ENCODE measurements at places on chromosomes 4 and X. TPM values are rescaled to one million over a fixed set of nuclear protein-coding genes. Genes with fewer than 3 reads are reported as not detected.

DNA sequence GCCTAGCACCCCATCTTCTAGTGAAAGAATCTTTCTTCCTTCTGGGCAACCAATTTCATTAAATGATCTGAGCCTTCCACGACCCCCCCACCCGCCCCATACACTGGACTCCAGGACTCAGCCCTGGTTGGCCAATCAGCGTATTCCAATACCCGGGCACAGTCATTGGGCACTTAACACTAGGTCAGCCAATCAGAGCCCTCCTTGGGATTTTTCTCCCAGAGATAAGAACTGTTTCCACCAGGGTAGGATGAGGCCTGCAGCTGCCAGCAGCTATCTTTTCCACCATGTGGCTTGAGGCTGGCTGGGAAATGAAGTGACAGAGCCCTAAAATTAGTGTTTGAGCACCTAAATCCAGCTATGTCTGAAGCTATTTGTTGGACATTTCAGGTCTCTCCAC is 418.8 kb downstream of the BCOR start:
- H3K27me3 ChIP-seq: no peaks in the 10 kb centered on the region
- no peak for DNase-seq
- H3K4me1 ChIP-seq: no peaks in the 10 kb centered on the region

The DOCK11 gene
- 40.7 TPM for total RNA-seq

The VCX gene
- not detected for total RNA-seq

DNA sequence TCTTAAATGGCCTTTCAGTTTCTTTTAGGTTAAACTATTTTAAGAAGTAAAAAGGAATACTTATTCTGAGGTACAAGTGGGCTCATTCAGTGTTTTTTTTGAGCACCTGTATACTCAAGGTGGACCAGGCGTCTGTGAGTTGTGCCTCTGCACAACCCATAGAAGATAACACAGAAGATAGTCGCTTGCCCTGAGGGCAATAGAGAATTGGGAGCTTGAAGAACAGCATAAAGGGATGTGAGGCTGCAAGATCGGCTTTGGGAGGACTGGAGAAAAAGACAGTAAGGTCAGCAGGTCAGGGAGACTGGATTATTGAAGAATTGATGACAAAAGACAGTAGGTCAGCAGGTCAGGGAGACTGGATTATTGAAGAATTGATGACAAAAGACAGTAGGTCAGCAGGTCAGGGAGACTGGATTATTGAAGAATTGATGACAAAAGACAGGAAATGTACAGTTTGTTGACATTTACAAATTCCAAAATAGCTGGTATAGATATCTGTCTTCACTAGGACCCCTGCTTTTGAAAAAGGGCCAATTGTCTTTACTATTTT is 3.1 kb downstream of the CPE start:
- no peaks in the 10 kb centered on the region for H3K27me3 ChIP-seq
- H3K4me3 ChIP-seq: no peak overlapping the region
- no peak overlapping the region for H3K27ac ChIP-seq
- DNase-seq: no peak

- H3K27ac ChIP-seq: no peak overlapping the region
- no peaks in the 10 kb centered on the region for H3K4me1 ChIP-seq
- H3K36me3 ChIP-seq: no peaks in the 10 kb centered on the region
- H3K4me3 ChIP-seq: no peak overlapping the region
- DNase-seq: no peak
Measured at GRCh38 chr4:72112514-72113156, 80.8 kb downstream of the NPFFR2 start.

The NR3C2 gene
- total RNA-seq: 34.9 TPM

The C4orf17 gene
- total RNA-seq: not detected

The ADH6 gene
- not detected for total RNA-seq

DNA sequence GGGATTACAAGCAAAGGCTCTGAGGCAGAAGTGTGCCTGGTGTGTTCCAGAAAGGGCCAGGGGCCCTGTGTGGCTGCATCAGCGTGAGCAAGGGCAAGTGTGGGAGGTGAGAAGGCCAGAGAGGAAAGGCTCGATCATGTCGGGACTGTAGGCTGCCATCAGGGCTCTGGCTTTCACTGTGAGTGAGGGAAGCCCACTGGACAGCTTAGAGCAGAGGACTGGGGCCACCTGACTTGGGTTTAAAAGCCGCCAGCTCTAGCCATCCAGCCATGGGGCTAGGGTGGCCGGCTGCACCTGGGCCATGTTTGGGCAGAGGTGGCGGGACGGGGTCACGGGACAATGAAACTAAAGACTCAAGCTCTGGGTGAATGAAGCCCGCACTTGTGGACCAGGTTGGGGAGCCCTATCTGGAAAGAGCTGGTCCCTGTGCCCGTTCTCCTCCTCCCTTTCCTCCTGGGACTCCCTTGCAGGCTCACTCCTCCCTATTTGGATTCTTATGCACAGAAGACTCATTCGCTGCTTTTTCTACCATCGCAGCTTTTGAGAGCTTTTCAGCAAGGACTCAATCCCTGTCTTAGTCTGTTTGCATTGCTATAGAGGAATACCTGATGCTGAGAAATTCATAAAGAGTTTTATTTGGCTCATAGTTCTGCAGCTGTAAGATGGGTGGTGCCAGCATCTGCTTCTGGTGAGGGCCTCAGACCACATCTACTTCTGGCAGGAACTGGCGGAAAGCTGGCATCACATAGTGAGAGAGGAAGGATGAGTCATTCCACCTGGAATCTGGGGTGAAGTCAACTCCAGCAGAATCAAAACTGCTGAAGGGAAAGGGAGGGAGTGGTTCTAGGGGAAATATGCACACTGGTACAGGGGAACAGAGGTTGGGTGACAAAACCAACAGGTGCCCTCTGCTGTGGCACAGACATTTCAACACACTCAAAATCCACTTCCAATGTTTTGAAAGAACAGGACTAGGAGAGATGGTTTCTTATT is 15.3 kb downstream of the CTAG1B start:
- DNase-seq: no peak
- H3K27ac ChIP-seq: no peak overlapping the region
- H3K36me3 ChIP-seq: no peaks in the 10 kb centered on the region

The CT45A10 gene
- not detected for total RNA-seq

The RHOXF2 gene
- not detected for total RNA-seq

The PDZD4 gene
- 24.4 TPM for total RNA-seq

DNA sequence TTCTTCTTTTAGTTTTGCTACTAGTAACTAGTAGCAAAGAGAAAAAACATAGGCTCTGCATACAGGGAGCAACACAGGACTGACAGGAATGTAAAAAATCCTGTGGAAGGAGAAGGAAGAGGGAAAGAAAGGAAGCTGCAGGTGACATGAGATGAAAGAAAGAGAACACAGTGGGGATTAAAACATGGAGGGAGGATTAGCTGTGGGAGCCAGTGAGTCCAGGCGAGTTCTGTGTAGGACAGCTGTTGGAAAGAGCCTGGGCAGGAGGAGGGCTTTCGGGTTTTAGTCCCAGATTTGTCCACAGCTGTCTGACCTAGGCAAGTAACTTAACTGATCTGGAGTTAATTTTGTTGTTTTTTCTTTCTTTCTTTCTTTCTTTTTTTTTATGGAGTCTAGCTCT is 21.6 kb downstream of the CCNG2 start:
- H3K27ac ChIP-seq: no peak overlapping the region
- no peak for DNase-seq
- H3K4me3 ChIP-seq: no peak overlapping the region
- no peaks in the 10 kb centered on the region for H3K4me1 ChIP-seq

DNA sequence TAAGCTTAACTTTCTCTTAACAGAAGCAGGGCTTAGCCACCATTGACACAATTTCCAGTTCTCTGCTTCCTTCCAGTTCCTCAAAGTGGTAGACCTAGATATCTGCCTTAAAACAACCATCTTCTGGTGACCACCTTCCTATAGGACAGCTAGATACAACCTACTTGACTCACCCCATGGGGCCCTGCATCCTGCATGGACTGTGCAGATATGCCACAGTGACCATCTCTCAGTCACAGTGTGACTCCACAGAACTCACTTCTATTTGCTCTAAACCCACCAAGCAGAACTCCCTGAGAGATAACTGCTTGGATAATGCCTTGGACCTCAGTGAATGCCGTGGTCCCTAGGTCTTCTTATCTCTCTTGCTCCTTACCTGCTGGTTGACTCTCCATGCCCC is 621.6 kb downstream of the IQCM start:
- no peaks in the 10 kb centered on the region for H3K27me3 ChIP-seq
- no peaks in the 10 kb centered on the region for H3K4me1 ChIP-seq
- no peaks in the 10 kb centered on the region for H3K36me3 ChIP-seq

The BANK1 gene
- total RNA-seq: 1.4 TPM

The ARSH gene
- total RNA-seq: not detected

DNA sequence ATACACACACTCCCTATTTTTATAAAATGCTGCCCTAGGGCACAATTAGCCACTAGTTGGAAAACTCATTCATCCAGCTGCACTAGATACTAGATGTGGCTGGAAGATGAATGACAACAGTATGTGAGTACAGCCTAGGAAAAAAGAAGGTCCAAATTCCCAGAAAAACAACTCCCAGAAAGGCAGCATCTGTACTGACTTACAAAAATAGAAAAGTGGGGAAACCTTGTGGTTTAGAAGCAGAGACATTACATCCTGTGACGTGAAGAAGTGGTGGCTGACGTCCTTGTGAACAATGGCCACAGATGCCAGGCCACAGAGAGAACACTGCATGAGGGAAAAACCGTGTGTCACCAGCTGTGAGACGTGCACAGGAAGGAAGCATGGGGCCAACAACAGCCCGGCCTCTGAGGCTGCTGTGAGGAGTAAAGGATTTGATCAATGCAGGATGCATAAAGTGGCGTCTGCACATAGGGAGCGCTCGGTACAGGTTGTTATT is 81.2 kb downstream of the SPRY1 start:
- no peak overlapping the region for H3K27ac ChIP-seq
- H3K4me1 ChIP-seq: peaks cover 9% of the 10 kb centered on the region
- no peak overlapping the region for H3K4me3 ChIP-seq
- no peaks in the 10 kb centered on the region for H3K36me3 ChIP-seq

The RAB33A gene
- total RNA-seq: not detected

The ACOT9 gene
- 51.3 TPM for total RNA-seq

DNA sequence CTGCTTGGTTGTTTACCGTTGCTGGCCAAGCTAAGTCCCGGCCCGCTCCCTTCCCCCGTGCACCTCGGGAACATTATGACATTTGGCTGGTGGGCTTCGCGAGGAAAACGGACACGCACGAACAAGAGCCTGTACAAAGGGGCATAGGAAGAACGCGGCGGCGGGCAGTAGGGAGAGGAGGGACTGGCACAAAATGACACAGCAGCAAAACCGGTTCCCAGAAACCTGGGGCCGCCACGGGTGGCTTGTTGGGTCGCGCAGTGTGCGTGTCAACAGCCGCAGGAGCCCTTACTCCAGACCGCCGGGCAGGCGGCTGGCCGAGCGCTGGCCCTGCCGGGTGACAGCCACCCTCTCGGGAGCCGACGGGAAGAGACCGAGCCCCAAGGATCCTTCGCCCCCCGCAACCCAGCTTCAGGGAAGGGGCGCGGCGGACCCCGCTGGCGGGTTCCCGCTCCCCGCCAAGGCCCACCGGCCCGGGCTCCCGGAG is 1.6 kb upstream of the LIN54 start:
- no peaks in the 10 kb centered on the region for H3K36me3 ChIP-seq
- H3K4me3 ChIP-seq: peak overlapping the region; percentile 45
- DNase-seq: peak; percentile 71
- H3K27me3 ChIP-seq: no peaks in the 10 kb centered on the region
- peak overlapping the region; percentile 88 for H3K27ac ChIP-seq

DNA sequence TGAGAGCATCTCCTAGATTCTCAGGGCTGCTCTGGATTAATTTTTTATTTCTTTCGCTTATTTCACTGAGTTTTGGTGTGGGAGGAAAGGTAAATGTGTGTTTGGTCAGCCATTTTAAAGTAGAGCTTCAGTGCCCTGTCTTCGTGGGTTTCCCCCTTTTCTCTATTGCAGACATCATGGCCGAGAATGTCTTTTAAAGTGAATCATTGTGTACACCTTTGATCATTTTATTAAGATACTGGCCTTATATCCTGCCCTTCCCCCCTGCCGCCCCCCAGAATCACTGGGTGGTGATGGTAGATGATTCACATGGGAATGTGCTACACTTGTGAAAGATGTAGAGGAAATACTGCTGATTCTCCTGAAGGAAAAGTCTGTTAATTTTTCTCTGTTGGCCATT is 23.8 kb downstream of the CDKL5 start:
- H3K36me3 ChIP-seq: no peaks in the 10 kb centered on the region
- DNase-seq: no peak
- H3K4me1 ChIP-seq: no peaks in the 10 kb centered on the region
- no peak overlapping the region for H3K27ac ChIP-seq

- no peaks in the 10 kb centered on the region for H3K27me3 ChIP-seq
- H3K4me3 ChIP-seq: no peak overlapping the region
- H3K27ac ChIP-seq: peak overlapping the region; percentile 83
- H3K4me1 ChIP-seq: peaks cover 85% of the 10 kb centered on the region
Measured at GRCh38 chr4:118765399-118765798, 70.5 kb downstream of the SEC24D start.

DNA sequence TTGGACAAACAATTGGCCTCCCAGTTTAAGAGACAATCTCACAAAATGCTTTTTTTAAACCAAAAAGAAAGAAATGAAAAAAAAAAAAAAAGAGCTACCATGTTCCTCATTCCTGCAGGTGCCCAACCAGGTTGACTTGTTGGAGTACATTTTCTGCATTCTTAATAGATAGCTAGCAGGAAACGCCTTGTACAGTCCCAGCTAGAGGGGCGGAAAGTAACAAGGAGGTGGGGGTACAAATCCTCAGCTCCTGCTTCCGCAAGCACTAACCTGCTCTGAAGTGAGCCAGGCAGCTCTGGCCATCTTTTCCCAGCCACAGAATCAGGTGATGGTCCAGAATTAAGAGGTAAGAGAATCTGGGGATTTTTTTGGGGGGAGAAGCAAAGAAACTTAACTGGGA is at the start of gene VGLL1:
Gene VGLL1, plus strand, starts transcription at position 265 of the 400 bp plus-strand sequence. CDS start 3,806 bp downstream, outside the sequence.
- H3K36me3 ChIP-seq: no peaks in the 10 kb centered on the region
- no peaks in the 10 kb centered on the region for H3K27me3 ChIP-seq
- no peak within 1 kb of the TSS for H3K4me3 ChIP-seq
- DNase-seq: no peak
- H3K4me1 ChIP-seq: peaks cover 2% of the 10 kb centered on the region

The CSAG3 gene
- not detected for total RNA-seq

GRCh38 chr4:169124661-169125060 is 114.6 kb upstream of the CBR4 start:
- H3K27ac ChIP-seq: no peak overlapping the region
- H3K36me3 ChIP-seq: peaks cover 38% of the 10 kb centered on the region
- H3K27me3 ChIP-seq: no peaks in the 10 kb centered on the region
- H3K4me3 ChIP-seq: no peak overlapping the region
